ENCODE measurements at places on chromosomes 6 and 20.

DNA sequence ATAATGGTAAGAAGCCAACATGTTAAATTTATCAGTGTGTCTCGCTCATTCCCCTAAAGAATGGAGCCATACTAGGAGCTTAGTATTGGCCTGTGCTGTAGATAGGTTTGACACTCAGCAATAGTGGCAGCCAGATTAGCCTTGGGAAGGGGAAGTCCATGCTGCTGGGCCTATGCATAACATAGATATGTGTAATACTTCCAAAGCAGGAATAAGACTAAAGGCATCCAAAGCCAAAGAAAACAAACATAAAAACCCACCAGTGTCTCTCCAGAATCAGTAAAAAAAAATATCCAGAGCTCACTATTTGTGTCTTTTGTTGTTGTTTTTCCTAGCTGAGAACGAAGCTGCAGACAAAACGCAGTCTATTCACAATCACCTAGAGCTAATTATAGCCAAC lies 104.2 kb upstream of the STXBP5 start:
- DNase-seq, result no peak

- peak; percentile 14 for DNase-seq
These were observed 114.0 kb upstream of the NEDD9 start for GRCh38 chr6:11346516-11346915.

DNA sequence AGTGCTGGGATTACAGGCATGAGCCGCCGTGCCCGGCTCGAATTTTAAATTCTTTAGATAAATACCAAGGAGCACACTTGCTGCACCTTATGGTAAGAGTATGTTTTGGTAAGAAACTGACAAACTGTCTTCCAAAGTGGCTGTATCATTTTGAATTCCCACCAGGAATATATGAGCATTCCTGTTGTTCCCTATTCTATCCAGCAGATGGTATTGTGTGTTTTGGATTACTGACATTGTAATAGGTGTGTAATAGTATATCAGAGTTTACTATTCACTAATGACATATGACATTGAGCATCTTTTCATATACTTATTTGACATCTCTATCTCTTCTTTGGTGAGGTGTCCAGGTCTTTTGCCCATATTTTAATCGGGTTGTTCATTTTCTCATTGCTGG lies 40.5 kb downstream of the TGM6 start:
- no peak for DNase-seq

GRCh38 chr20:36644706-36645095 lies 1.3 kb downstream of the SLA2 start:
- DNase-seq, result no peak

DNA sequence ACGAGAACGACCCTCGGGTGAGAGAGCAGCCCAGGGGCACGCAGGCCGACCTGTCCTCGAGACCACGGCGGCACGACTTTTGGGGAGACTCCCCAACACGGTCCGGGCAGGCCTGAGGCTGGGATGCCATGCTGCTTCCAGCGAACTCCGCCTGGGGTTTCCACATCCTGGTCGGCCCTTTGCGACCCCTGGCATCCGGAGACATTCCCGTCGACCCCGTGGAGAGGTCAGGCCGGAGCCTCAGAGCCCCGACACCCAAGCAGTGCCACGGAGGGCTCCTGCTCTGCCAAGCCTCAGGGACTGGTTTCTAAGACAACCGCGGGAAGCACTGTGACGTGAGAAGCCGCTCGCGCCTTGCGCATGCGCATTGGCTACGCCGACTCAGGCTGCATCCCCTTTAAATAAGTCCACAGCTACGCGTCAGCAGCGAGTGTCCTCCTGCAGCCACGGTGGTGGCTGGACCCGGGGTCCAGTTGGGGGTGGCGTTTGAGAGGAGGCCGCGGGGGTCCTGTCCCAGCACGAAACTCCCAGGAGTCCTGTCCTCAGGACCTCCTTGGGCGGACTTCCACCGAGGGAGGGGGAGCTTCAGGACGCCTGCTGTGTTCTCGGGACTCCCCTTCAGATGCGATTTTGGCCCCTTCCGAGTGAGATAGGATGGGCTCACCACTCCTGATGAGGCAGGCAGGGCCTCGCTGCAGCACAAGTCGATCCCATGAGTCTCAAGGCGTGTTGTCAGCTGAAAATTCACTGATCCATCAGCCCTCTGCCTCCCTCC lies 1089.3 kb upstream of the DEFB115 start:
- no peak for DNase-seq

- DNase-seq, result no peak
These were observed 38.8 kb downstream of the SESN1 start for GRCh38 chr6:109055771-109056235.

GRCh38 chr20:37990571-37991151 lies 42.6 kb downstream of the TTI1 start:
- no peak for DNase-seq

- peak; percentile 5 for DNase-seq
These were observed 41.7 kb downstream of the ISM1 start for GRCh38 chr20:13262671-13263360.

- DNase-seq, result no peak
These were observed 120.0 kb downstream of the UTRN start for GRCh38 chr6:144405163-144405562.

GRCh38 chr6:167669870-167670802 lies 156.6 kb upstream of the AFDN start:
- no peak for DNase-seq

GRCh38 chr6:87351583-87351982 lies 7.0 kb downstream of the C6orf163 start:
- DNase-seq, result no peak

DNA sequence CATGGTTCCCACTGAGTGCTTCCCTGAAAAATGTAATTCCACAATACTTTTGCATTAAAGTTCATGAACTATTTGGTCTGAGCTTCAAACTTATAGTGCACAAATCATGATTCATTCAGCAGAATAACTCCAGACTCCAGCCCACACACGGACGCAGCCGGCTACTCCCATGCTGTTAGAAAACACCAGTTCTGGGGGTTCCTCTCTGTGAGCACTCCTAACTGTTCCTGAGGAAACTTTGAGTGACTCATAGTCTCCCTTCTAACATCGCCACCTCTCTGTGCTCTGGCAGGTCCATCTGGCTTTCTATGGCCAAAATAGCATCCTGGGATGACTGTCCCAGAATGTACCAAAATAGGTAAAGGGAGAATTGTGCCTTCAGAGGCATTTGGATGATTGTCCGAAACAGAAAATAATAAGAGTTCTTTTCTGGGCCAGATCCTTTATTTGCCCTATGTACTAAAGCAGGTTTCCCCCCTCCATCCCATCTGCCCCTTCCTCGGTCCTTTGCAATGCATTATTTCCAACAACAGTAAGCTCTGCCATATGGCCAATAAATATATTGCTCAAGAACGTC lies 32.3 kb upstream of the LY86 start:
- DNase-seq, result no peak

- DNase-seq, result no peak
These were observed 26.9 kb downstream of the JPH2 start for GRCh38 chr20:44160133-44160532.

DNA sequence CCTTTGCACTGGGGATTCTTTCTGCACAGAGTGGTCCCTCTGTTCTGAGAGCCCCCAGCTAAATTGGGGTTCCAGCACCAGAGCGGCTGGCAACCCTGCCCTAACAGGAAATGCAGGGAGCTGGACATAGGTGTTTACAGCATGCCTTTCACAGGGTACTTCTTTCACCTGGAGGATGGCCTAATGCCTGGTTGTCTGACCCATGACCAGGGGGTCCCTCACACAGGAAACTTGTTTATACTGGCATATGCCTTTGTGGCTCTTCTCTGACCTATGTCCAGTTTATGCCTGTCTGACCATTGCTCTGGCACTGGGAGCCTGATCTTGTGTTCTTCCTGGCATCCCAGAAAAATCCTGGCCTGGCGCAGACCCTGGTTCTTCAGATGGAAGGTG lies 66.1 kb downstream of the AFG1L start:
- no peak for DNase-seq

- no peak for DNase-seq
These were observed 81.8 kb downstream of the LCA5 start for GRCh38 chr6:79455446-79455845.

- DNase-seq, result no peak
These were observed 36.2 kb upstream of the RGS17 start for GRCh38 chr6:153167061-153167891.

DNA sequence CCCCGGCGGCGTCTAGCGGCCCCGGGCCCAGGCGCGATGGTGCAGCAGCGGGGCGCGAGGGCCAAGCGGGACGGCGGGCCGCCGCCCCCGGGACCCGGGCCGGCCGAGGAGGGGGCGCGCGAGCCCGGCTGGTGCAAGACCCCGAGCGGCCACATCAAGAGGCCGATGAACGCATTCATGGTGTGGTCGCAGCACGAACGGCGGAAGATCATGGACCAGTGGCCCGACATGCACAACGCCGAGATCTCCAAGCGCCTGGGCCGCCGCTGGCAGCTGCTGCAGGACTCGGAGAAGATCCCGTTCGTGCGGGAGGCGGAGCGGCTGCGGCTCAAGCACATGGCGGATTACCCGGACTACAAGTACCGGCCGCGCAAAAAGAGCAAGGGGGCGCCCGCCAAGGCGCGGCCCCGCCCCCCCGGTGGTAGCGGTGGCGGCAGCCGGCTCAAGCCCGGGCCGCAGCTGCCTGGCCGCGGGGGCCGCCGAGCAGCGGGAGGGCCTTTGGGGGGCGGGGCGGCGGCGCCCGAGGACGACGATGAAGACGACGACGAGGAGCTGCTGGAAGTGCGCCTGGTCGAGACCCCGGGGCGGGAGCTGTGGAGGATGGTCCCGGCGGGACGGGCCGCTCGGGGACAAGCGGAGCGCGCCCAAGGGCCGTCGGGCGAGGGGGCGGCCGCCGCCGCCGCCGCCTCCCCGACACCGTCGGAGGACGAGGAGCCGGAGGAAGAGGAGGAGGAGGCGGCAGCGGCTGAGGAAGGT lies 715 bp downstream of the SOX12 start:
- peak; percentile 75 for DNase-seq

GRCh38 chr6:22124756-22125155 lies 172.1 kb downstream of the PRL start:
- no peak for DNase-seq

DNA sequence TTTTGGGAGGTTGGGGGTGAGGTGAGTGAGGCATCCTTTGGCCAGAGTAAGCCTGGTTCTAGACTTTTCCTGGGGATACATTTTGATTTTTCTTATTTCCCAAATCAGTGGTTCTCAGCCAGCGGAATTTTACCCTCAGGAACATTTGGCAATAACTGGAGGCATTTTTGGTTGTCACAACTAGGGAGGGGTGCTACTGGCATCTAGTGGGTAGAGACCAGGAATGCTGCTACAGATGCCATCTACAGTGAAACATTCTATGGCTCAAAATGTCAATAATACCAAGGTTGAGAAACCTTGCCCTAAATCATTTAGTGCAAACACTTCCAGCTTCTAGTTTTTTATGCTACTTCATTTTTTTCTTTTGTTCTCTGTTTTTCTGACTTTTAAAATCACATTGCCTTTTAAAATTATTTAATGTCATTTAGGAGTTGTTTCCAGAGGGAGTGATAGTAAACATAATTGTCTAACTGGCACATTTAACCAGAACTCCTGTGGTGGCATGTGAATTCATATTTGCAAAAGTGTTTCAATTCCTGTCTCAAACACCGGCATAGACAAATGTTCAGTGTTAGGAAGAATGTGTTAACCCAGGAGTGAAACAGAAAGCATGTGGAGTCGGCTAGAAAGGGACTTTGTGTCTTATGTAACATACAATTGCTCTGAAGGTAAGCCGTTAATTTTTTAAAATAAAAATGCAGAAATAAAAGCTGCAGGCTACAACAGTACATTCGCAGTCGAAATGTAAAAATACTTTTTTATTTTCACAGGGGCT lies 59.0 kb downstream of the QRSL1 start:
- DNase-seq, result no peak

DNA sequence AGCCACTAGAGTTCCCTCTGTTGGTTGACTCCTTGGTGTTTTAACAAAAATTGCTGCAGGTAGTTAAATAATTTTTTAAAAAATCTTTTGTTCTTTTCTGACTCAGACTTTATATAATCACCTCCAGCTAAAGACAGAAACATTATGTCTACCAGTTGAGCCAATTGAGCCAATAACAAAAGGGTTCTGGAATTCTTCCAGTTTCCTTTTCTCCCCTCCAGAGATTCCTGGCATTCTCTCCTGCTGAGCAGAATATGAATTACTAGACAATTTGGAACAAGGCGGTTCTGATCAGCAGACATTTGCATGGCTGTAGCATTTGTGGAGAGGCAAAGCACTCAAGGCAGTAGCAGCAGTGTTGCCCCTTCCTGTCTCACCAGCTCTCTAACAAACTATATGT lies 144.0 kb upstream of the SLC35B3 start:
- no peak for DNase-seq

DNA sequence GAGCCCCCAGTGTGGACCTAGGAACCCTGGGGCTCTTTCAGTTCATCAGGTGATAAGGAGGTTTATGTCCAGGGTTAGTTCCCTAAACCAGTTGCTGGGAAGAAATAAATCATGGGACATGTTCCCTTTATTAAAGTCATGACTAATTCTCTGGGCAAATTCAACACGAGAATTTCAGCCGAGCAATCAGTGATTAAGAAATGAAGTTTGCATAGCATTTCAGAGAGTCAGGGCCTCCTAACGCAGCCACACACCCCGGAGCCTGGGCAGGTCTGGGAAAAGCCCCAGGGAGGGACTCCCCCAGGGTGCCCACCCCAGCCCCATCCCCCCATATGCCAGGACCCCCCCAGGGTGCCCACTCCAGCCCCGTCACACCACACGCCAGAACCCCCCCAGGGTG lies 20.1 kb downstream of the SLCO4A1 start:
- DNase-seq, result no peak

- DNase-seq, result no peak
These were observed 85.4 kb downstream of the EYA4 start for GRCh38 chr6:133326584-133326983.

- DNase-seq, result no peak
These were observed 2.9 kb downstream of the ZBTB46 start for GRCh38 chr20:63828124-63828523.

- no peak for DNase-seq
These were observed 54.8 kb upstream of the ADGRG6 start for GRCh38 chr6:142246960-142247359.

DNA sequence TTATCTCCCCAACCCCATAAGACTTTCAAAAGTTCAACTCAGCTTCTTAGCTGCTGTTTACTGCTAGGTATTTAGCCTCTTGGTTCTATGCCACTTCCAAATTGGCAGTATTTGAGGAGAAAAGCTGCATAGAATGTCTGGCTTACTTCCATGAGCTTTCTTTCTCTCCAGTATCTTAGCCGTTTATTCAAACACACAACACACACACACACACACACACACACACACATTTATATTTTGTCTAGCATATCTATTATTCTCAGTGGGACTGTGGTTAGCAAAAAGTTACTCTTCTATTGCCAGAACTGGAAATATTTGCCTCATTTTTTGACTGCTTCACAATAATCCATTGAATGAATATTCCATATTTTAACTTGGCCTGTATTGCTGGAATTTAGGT lies 634.2 kb upstream of the IMPG1 start:
- DNase-seq, result no peak

DNA sequence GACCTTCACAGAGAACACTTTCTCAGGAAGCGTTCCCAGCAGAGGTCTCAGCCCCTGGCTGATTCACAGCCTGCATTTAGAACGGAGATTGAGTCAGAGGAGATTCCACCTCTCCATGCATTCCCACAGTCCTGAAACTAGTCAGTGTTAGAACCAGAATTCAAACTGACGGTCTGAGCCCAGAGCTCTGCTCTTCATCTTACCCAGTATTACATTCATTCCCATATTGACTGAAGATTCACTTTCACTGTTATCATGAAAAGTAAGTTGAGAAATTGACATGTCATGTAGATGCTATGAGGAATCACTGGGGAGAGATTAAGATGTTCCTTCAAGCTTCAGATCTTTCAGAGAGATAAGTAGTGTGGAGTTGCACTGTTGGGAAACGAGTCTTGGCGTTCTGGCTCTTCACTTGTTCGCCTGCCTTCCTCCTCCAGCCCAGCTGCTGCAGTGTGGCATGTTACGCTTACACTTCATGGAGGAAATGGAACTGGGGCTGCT lies 28.3 kb downstream of the MAS1 start:
- no peak for DNase-seq

Data from nephron progenitor cell (in vitro differentiated cells).